CD4-positive, alpha-beta T cell treated with Interleukin-6 at 100 ng/mL for 8 hours (primary cell): ENCODE measurements at places on chromosomes 3 and 15.

GRCh38 chr15:40538976-40539375 is 25.9 kb downstream of the CCDC32 start:
- no peak for DNase-seq

DNA sequence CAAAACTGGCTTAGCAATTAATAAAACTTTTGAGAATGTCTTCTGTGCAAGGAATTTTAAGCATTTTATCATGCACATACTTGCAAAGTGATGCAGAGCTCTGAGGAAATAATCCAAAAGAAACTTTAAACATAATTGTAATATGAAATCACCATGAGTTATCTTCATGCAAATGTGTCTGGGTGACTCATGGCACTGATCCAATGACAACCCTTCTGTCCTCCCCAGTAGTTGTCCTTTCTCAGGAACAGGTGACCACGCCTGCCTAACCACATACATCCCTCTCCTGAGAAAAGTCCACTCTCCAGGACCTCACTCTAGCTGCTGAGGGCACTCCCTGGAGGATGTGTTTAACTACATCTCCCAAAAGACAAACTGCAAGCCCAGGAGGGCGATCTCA is 530.6 kb upstream of the IL12A start:
- no peak for DNase-seq

- DNase-seq: no peak
Measured at GRCh38 chr3:127762787-127763105, 59.6 kb downstream of the MGLL start.

GRCh38 chr3:151259664-151260063 is 18.7 kb downstream of the P2RY14 start:
- DNase-seq: no peak

DNA sequence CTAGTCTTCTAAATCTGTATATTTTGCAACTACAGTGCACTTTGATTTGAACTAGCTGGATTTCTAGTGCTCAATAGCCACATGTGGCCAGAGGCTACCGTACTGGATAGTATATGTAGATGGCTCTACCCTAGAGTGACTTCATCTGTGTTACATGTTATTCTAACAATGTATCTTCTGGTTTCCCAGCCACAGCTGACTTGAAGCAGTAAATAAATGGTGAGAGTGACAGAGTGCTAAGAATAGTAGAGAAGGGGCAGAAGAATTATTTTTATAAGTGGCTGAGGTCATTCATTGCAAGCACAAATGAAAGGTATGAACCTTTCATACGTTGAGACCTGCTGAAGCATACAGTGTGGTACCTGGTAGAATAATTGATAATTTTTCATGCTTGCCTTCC is 30.9 kb downstream of the KAT2B start:
- no peak for DNase-seq

- DNase-seq: no peak
Measured at GRCh38 chr3:179265875-179266274, 15.0 kb upstream of the KCNMB3 start.

- no peak for DNase-seq
Measured at GRCh38 chr3:184355261-184356040, 6.0 kb downstream of the CLCN2 start.

GRCh38 chr15:58110999-58111717 is 27.0 kb upstream of the AQP9 start:
- DNase-seq: no peak

- DNase-seq: no peak
Measured at GRCh38 chr3:45940004-45940780, 3.1 kb upstream of the CXCR6 start.

- DNase-seq: no peak
Measured at GRCh38 chr15:25707656-25708365, 155.3 kb downstream of the ATP10A start.

GRCh38 chr3:71392251-71392650 is 191.3 kb downstream of the FOXP1 start:
- no peak for DNase-seq

GRCh38 chr15:68488966-68489365 is 57.0 kb upstream of the ITGA11 start:
- DNase-seq: no peak

- DNase-seq: no peak
Measured at GRCh38 chr3:64958199-64958843, 270.5 kb upstream of the ADAMTS9 start.

DNA sequence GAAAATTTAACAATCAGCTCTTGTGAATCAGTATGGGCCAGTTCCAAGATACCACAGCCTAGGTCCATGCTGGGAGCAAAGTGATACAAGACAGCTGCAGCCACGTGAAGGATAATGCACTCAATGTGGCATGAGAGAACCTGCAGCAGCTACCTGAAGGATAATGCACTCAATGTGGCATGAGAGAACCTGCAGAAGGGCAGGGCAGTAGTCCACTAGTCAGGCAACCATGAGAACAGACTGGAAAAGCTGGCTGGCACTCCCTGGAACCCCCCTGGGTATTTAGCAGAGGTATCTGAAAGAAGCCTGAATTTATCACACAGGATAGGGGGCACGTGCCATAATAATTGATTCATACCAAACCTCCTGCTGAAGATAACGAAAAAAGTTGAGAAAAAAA is 237.6 kb downstream of the ATP8B4 start:
- no peak for DNase-seq

DNA sequence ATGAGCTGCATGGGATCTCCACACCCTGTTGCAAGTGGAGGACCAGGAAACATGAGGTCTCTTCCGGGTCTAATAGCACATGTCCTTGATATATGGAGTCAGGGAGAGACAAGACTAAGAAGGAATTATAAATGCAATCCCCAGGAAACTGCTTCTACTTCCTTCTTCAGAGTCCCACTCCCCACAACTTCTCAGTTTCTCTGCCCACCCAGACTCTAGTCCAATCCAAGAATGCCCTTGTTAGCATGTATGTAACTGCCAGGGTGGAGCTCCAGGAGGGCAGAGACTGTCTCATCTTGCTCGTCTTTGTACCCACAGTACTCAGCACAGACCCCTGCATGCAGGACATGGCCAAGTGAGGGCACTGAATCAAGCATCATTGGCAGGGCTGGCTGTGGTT is 8.3 kb downstream of the DAPK2 start:
- DNase-seq: no peak

DNA sequence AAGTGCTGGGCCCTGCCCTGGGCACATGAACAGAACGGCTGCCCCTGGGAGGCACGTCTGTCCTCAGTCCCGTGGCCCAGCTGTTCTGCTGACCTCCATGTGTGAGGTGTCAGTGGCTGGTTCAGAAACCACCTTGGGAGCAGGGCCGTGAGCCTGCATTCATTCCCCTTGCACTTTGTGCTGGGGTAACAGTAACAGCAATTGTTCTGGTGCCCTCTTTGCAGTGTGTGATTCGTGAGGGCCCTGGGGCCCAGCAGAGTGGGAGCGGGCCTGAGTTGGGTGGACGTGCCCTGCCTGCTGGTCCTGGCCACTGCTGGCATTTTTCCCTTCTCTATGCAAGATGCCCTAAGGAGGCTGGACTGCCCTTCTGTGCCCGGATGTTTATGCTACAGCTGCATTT is 50.4 kb upstream of the MYZAP start:
- DNase-seq: no peak

DNA sequence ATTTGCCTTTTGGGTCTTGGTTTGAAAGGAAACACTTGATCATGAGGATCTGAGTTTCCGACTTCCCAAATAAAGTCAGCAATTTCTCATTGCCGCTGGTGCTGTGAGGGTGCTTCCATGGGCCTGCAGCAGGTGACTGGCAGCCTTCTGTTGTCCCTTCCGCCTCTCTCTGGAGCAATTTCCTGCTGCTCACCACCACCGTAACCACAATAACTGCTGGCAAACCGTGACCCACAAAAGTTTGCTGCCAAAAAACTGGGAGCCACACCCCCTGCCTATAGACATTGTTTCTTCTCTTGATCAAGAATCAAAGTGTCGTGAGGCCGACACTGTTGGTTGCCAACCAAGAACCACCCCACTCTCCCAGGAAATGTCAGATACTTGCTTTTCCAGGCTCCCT is 164.0 kb downstream of the NR2F2 start:
- no peak for DNase-seq

DNA sequence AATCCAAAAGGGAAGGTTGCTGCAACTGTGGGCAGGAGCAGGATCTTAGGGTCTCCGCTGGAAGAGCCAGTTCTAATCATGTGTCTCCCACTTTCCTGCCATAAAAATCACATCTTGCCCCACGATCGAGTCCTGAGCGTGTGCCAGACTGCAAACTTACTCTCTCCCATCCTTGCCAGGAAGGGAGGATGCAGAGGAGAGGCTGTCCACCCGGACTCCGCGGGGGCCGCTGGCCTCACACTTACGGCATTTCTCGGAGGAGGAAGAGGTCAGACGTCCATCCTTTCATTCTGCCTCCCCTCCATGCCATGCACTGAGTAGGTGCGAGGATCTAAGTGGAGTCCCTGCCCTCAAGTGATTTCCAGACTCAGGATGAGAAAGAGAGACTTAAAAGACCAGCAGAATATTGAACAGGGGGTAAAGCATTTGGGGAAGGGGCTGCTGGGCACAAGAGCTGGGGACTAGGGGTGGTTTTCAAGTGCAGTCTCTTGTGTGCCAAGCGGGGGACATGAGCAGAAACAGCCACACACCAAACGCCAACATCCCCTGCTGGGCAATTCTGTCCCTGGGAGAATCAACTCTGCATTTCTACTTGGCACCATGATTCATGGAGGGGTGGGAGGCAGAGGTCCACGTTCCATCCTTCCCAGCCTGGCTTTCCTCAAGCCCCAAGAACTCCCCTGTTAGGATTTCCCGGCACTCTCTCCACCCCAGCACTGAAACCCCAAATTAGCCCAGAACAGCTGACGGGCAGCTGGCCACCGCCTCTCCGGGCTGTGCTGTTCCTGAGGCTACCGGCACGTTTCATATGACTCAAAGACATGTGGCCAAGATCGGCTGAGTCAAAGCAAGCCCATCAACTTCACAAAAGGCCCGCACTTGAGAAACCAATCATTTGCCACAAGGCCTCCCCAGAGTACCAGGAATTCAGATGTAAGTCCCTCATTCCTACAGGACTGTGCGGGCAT is 11.6 kb downstream of the OXTR start:
- no peak for DNase-seq

GRCh38 chr3:177567833-177568232 is 370.6 kb upstream of the TBL1XR1 start:
- DNase-seq: no peak

DNA sequence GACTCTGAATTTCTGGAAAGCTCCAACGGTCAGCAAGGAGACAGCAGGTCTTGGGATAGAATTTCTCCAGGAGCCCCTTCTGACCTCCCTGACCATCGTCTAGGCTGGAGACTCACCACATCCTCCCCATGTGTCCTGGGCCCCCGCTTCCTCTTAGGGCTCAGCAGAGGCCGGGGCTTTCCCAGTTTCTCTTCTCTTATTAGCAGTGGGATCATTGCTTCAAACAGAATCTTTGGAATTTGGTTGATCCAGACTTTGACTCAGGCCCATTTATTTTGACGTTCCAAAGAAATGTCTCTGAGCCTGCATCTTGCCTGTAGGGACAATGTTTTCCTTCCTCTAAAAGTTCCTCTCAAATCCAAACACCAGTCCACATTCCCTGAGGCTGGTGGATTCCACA is 38.4 kb upstream of the SLC6A6 start:
- no peak for DNase-seq

- DNase-seq: peak; percentile 50
Measured at GRCh38 chr3:122392868-122393844, 9.2 kb downstream of the FAM162A start.

DNA sequence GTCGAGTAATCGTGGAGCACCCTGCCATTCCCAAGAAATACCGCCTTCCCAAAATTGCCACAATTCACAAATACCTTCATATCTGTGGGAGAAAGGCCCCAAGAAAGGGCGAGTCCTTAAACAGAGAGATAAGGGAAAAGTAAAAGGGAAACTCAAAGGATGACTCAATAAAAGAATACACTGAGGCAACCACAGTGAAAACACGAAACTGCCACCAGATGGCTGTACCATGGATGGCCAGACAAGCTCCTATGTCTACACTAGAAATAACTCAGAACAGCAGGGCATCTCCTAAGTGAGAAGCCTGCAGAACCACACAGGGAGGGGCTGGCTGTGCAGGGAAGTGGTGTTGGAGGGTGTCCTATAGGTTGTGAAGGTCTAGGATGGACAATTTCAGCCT is 25.0 kb downstream of the SRGAP3 start:
- no peak for DNase-seq

DNA sequence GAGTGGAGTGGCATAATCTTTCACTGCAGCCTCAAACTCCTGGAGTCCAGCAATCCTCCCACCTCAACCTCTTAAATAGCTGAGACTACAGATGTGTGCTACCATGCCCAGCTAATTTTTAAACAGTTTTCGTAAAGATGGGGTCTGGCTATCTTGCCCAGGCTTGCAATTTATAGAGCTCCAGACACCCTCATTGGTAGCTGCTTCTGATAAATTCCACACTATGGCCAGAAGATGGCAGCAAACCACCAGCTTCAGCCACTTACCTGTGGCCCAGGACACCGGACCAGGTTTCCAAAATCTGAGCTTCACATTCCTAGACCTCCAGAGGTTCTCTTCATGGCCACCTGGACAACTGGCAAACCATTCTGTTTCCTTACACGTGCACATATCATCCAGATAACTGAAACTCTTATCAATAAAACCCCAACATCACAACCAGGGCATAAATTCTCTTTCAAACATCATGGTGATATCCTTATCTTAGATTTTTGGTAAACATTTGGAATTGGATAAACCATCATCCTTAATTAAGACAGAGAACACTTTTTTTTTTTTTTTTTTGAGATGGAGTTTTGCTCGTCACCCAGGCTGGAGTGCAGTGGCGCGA is 28.9 kb downstream of the FBXW12 start:
- DNase-seq: peak; percentile 74

DNA sequence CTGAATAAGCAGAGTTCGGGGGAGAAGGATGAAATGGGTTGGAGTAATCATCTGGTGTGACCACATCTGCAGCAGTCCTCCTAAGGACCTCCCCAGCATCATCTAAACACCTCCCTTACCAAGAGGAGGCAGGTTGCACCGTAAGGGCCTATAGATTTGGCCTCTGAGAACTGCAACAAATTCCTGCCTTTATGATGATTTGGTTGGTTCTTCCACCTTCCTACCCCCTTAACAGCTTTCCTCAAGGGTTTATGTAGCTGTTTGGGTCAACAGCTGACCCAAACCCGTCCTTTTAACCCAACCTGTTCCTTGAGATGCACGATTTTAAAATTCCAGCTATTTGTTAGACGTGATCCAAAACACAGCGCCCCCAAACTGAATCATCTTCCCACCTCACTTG is 58.2 kb downstream of the AAGAB start:
- no peak for DNase-seq

GRCh38 chr15:29143909-29144635 is 125.5 kb downstream of the NSMCE3 start:
- no peak for DNase-seq

DNA sequence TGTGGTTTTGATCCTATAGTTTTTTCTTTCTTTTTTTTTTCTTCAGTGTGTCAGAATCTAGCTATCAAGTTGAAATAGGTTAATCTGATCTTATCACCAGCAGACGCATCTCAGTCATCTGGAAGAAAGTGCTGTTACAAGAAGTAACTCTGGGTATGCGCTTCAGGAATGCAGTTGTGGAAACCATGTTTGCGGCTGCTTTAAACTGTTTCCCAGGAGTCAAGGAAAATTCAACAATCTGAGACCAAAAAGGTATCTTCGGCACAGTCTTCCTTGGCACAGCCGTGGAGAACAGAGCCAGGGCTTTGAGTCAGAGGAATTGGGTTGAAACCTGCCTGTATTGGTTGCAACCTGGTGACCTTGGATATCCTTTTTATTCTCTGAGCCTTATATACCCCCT is 59.9 kb downstream of the CD47 start:
- no peak for DNase-seq
